HFFc6 (cell line): ENCODE measurements at places on chromosomes 16 and 17.

GRCh38 chr16:47943235-47943634 lies 212.6 kb downstream of the ABCC12 start:
- no peak for DNase-seq

DNA sequence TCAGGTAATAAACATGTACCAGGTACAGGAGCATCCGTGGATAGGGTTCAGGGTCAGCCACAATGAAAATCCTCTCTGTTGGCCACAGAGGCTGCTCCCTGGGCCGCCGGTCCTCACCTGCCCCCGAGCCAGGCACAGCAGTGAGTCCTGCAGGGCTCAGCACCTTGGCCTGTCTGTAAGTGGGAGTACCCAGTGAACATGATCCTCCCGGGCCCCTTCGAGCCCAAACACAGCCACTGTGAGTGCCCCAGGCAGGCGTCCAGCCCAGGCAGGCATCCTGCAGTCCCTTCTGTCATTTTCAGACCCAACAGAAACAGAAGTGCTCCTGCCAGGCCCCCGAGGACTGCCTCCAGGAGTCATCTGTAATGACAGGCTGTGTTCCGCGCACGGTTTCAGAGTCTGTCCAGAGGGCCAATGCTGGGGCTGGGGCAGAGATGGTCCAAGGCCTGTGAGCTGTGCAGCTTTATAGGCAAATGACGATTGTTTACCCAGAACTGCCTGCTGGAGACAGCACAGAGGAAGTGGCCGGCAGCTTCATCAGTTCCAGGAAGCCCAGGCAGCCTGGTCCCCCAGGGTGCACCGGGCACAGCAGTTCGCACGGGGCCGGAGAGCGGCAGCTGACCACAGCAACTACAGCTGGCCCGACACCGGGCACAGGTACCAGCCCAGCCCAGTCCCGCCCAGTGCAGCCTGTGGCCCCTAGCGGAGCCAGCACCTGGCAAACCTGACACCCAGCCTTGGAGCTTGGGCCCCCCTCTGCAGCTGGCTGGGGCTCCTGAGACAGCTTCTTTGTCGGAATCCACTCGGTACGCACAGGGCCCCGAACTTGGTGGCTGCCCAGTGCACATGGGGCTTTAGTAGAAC lies 13.2 kb downstream of the SLC7A5 start:
- DNase-seq = no peak

- no peak for DNase-seq
These were observed 104.3 kb downstream of the ABCA8 start for GRCh38 chr17:68850749-68851510.

DNA sequence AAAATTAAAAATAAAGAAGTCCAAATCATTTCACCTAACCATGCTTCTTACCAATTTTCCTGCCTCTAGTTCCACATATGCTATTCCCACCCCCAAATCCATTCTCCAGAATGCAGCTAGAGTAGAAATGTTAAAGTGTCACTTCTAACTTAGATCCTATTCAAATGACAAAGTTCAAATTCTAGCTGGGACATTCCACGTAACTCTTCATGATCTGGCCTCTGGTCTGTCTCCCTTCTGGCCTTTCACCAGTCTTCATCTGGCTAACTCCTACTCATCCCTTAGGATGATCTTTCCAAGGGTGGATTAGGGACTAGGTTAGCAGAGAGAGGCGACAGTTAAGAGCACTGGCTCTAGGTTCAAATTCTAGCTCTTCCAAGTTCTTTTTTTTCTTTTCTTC lies 97.9 kb downstream of the TRIM37 start:
- no peak for DNase-seq

- no peak for DNase-seq
These were observed 8.4 kb upstream of the CLEC18A start for GRCh38 chr16:69942627-69943170.

DNA sequence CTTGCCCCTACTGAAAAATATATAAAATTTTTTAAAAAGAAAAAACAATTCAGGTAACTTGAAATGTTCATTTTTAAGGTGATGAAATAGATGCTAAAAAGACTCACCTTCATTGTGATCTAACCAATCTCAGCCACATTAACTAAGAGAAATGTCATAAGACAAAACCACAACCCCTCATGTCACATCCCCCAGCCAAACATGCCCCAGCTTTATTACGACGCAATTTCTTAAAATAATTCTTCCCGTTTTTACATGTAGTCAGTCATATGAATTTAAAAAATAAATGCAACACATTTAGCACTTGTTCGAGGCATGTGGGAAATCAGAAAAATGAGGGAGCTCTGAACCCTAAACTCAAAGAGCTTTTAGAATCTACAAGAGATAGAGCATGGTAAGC lies 9.5 kb downstream of the AMFR start:
- no peak for DNase-seq

DNA sequence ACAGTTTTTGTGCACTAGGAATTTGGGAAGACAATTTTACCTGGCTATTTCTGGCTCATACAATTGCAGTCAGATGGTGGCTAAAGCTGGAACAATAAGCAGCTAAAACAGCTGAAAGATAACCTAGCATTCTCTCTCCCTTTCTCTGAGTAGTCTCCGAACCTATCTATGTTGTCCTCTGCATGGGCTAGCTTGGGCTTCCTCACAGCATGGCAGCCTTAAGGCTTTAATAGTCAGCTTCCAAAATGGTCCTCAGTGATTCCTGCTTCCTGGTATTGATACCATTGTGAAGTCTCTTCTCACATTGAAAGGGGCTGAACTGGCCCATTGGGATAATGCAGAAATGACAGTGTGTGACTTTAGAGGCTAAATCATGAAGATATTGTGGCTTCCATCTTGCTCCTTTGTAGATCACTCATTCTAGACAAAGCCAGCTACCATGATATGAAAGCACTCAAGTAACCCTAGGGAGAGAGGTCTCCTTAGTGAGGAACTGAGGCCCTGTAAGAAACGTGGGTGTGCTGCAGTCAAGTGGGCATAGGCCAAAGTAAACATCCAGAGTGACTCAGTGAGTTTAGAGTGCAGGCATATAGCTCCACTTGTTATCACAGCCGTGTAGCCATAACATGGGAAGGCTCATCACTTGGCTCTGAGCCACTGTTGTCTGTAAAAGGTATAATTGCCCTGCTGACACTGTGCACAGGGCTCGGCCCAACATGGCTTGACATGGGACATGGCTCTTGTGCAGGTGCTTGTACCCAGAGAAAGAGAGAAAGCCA lies 5.5 kb upstream of the VKORC1 start:
- peak; percentile 47 for DNase-seq

GRCh38 chr16:50263940-50264929 lies 2.1 kb upstream of the ADCY7 start:
- DNase-seq = no peak

DNA sequence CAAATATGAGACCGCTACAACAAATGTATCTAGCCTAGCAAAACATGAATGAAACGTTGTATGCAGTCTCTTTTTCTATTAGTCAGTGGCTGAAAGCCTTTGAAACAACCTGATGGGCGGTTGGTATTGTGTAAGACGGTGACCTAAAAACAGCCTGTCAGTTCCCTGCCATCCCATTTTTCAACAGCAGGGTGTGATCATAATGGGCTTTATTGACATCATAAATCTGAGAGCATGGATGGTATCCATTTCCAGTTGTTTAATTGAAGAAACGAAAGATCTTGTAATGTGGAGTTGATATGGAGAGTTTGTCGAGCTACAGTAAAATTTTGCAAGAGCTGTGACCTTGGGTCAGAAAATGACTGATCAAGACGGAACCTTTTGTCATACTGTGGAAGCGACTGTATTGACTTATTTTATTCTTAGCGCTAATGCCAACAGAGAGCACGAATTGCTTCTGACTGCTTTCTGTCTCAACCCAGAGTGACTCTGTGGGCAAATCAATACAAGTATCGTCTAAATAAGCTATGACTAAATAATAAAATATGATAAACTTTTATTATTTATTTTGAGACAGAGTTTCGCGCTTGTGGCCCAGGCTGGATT lies 12.3 kb upstream of the MEIOB start:
- no peak for DNase-seq

DNA sequence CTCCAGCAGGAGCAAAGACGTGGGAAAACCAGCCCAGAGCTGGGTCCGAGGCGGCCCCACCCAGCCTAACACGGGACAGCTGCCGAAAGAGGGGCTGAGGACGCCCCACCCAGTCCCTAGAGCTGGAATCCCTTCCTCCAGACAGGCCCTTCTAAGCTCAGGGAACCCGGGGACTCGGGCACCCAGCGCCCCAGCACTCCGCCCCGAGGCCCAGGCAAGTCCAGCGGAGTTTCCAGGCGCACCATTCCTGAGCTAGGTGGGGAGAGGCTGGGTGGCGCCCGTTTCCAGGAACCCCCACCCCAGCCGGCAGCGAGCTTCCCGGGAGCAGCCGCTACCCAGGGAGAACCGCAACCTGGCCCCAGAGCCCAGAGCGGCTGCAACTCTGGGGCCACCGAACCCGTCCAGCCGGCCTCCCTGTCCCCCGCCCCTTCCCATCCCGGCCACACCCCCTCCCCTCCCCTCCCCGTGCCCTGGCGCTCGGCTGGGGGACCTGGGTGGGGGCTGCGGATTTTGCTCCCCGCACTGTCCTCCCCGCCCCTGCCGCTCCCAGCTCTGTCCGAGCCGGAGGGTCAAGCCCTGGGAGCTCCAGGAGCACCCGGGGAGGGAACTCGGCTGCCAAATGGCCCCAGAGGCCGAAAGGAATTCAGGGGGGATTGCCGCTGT lies 536 bp downstream of the TMC6 start:
- no peak for DNase-seq

- peak; percentile 84 for DNase-seq
These were observed 35.3 kb downstream of the SOCS3 start for GRCh38 chr17:78324391-78325075.

DNA sequence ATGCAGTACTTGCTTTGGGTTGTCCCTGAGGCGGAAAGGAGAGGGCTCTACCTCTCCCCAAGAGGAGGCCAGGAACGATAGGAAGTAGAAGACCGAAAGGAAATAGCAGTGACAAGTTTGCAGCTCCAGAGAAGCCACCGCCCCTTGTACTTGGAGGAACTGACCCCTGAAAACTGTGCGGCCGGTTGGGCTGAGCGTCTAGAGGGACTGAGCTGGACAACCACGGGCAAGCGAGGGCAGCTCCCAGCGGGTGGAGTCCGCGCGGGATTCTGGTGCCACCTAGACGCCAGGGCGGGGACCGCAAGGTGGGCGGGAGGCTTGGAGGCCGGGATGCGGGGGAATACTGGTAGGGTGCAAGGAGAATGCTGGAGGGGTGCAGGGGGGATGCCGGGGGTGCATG lies 1.3 kb upstream of the SLC6A4 start:
- no peak for DNase-seq

GRCh38 chr17:320809-321385 lies 31.7 kb downstream of the RPH3AL start:
- no peak for DNase-seq

- no peak for DNase-seq
These were observed 43.5 kb downstream of the ARHGAP17 start for GRCh38 chr16:24971718-24972117.

GRCh38 chr17:16297367-16298139 lies 55.7 kb downstream of the CENPV start:
- no peak for DNase-seq

- peak; percentile 65 for DNase-seq
These were observed at the start of gene ASPHD1 for GRCh38 chr16:29900102-29900887. Gene ASPHD1, plus strand, starts transcription at chr16:29900488. Its CDS starts 484 bp downstream, at chr16:29900972.

DNA sequence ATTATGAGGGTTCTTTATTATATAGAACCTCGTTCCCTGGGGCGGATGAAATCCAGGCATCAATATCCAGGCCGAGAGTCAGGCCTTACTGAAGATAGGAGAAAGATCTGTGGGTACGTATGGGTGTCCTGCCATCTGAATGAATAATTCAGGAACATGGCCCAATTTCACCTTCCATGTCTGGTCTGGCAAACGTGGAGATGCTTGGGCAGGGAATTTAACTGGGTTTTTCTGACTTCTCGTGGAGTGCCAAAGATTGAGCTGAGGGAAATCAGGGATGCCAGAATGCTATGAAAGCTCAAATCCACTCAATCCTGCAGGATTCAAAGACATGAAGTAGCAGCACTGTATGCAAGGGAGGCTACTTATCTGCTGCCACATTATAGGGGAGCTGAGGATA lies 302.8 kb downstream of the SLC39A11 start:
- DNase-seq = no peak

DNA sequence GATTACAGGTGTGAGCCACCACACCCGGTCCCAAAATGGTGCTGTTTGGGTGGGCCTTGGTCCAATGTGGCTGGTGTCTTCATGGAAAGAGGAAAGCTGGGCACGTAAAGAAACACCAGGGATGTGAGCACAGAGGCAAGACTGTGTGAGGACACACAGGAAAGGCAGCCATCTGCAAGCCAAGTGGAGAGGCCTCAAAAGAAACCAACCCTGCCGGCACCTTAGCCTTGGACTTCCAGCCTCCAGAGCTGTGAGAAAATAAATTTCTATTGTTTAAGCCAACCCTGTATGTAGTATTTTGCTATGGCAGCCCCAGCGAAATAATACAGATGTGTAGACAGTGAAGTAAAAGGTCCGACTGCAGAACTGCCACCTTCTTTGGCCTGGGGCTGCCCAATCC lies 68.7 kb downstream of the SLC39A11 start:
- no peak for DNase-seq

DNA sequence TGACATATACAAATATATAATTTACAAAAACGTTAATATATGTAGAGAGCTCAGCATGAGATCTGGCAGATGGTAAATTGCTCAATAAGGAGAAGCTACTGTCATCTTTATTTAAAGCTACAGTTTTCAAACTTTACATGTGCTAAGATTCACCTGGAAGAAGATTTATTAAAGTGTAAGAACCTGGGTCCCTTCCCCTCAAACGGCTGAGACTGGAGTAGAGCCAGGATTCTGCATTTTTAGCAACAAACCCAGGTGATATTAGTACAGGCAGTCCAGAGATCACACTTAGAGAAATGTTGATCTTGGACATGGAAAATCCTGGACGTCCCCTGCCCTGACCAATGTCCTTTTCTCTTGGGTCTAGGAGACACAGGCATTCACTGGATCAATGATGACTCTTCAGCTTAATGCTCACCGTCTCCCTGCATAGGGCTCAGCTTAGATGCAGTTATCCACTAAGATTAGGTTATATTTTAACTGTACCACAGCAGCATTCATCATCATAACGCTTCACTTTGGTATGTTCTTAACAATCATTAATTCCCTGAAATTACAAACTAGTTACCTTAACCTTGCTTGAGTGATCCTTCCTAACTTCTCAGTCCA lies 20.4 kb downstream of the CDR2 start:
- no peak for DNase-seq

DNA sequence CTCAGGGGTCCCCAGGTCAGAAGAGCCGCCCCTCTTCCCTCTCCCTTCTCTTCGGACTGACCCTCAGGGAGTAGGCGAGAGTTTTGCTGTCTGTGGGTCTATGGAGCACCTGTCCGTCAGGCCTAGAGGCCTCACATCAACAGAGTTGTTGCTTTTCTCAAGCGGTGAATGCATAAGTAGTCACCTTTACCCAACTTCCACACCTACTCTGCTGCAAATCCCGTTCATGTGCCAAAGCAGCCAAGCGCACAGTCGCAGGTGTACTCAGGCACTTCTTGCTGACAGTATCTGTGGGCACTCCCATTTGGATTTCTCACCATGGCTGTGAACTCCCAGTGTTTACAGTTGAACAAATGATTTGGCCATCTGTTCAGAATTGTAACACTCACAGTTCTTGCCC lies 4.0 kb upstream of the FA2H start:
- DNase-seq = no peak
